ENCODE measurements at places on chromosomes 7 and 10.

DNA sequence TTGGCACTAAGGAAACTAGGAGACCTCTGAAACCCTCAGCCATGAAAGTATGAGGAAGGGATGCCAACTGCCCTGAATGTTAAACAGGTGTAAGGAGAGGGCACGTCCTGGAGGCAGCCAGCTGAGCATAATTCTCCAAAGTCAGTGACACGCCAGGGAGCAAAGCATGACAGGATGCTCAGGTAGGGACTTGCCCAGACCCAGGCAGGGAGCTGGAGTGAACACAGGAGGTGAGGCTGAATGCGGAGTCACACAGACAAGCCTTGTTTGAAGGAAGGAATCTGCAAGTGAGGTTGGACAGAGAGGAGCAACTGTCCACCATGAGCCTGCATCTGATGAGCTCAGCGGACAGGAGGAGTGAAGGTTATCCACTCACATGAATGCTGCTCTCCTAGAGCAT is 41.5 kb downstream of the KLRG2 start:
- no peak for DNase-seq

- no peak for DNase-seq
Observed at GRCh38 chr10:12388671-12389070, 39.3 kb downstream of the CAMK1D start.

DNA sequence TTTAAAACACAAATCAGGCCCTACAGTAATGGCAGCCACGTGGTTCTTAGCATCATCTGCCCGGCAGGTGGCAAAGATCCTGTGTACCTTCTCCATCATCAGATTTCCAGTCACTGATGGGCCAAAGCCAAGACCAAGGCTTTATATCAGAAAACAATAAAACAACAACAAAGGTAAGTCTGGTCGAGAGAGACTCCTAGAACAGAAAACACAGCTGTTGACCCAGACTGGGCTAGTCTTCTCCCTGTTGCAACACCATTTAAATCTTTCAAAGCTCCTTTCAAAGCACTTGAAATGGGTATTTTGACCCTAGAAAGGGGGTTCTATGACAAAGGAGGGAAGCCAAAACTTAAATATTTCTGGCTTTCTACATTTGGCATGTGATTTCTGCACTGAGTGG is 285.6 kb downstream of the IPMK start:
- no peak for DNase-seq

GRCh38 chr10:127196282-127197153 is at the start of gene INSYN2A:
TSS of gene INSYN2A (minus strand) at chr10:127196591. CDS start at chr10:127176395, 20,196 bp downstream.
- DNase-seq: peak; percentile 49

GRCh38 chr10:7942316-7942715 is 112.2 kb upstream of the GATA3 start:
- no peak for DNase-seq

GRCh38 chr10:128744092-128744491 is 617.9 kb upstream of the MKI67 start:
- no peak for DNase-seq

GRCh38 chr10:114802177-114802576 is 19.4 kb upstream of the FHIP2A start:
- no peak for DNase-seq

GRCh38 chr7:81256991-81257390 is 338.1 kb upstream of the SEMA3C start:
- no peak for DNase-seq

- DNase-seq: no peak
Observed at GRCh38 chr10:61130366-61130765, 186.4 kb upstream of the RHOBTB1 start.

GRCh38 chr7:67854221-67855178 is 857.9 kb downstream of the TYW1 start:
- no peak for DNase-seq

DNA sequence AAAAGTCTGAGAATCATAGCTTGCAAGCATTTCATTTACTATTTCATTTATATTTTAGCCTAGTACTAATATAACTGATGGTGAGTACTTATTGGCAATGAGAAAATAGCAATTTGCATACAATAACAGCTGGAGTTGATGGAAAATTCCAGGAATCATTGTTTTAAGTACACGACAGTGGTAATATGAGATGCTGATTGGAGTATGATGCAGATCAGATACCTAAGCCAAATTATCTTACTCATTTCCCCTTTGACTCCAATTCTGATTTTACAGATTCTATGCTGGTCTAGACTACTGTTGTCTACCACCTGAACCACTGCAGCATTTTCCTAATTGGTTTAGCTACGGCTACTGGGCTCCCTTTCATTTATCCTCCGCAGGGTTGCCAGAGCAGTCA is 36.7 kb downstream of the GNG11 start:
- DNase-seq: peak; percentile 71

DNA sequence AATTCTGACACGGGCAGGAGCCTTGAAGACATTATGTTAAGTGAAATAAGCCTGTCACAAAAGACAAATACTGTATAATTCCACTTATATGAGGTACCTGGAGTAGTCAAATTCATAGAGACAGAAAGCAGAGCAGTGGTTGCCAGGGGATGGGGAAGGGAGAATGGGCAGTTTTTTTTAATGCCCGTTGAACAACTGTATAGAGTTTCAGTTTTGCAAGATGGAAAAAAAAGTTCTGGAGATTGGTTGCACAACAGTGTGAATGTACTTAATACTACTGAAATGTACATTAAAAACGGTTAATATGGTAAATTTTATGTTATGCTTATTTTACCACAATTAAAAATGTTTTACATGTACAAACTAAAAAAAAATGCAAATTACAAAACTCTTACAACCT is 63.6 kb upstream of the EFCAB10 start:
- no peak for DNase-seq

DNA sequence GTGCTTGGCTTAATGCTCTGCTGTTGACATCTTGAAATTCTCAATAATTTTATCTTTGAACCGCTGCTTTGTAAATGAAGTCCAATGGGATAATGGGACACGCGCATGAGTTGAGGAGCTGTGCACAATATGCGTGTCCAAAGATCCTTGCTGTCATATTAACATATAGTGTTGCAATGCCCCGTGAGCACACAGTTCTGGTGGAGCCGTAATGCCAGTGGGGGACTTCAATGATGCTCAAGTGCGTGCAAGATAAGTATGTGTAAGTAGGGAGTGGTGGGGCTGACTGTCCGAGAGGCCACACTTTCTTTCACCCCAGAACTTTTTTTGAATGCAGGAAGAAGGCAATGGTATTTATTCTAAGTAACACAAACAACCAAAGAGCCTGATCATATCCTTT is 77.4 kb upstream of the HPS1 start:
- no peak for DNase-seq

DNA sequence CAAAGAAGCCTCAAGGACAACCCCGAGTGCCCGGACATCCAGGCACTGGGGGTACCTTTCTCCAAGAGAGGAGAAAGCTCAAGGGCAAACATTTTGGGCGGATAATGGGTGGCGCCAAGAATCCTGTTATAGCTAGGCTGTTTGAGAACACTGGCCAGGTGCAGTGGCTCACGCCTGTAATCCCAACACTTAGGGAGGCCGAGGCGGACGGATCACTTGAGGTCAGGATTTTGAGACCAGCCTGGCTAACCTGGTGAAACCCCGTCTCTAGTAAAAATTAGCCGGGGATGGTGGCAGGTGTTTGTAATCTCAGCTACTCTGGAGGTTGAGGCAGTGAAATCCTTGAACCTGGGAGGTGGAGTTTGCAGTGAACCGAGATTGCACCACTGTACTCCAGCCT is 25.2 kb upstream of the UNC5B start:
- no peak for DNase-seq

GRCh38 chr10:72855790-72856189 is 37.7 kb upstream of the OIT3 start:
- no peak for DNase-seq

- DNase-seq: peak; percentile 97
Observed at GRCh38 chr10:43863859-43864591, 215.3 kb upstream of the ZNF32 start.

GRCh38 chr7:42471573-42472174 is 234.7 kb upstream of the GLI3 start:
- DNase-seq: no peak

DNA sequence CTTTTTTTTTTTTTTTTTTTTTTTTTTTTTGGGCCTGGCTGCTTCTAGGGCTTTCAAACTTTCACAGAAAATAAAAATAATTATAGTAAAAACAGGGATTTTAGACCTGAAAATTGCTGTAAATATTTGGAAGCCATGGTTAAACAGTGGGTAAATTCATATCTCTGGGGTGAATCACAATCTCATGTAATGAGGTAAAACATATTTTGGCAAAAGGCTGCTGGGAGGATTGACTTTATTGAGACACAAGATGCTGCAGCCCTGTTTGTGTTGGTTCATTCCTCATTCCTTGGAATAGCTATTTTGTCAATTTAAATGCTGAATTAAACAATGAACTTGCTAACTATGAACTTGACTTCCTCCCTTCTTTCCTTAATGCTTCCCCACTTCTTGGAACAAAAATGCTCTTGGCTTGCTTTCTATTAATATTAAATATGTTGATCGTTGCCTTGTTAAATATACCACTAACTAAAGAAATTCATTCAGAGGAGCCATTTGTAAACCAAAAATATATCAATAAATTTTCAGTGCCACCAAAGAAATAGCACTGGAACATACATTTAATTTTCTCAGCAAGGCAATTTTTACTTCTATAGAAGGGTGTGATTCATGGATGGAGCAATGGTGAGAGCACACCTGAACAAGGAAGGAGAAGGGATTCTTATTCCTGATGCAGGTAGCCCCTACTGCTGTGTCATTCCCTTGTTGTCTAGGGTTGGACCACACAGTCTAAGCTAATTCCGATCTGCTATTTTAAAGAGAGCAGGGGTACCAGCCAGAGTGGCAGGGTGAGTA is 24.6 kb downstream of the AGK start:
- no peak for DNase-seq

DNA sequence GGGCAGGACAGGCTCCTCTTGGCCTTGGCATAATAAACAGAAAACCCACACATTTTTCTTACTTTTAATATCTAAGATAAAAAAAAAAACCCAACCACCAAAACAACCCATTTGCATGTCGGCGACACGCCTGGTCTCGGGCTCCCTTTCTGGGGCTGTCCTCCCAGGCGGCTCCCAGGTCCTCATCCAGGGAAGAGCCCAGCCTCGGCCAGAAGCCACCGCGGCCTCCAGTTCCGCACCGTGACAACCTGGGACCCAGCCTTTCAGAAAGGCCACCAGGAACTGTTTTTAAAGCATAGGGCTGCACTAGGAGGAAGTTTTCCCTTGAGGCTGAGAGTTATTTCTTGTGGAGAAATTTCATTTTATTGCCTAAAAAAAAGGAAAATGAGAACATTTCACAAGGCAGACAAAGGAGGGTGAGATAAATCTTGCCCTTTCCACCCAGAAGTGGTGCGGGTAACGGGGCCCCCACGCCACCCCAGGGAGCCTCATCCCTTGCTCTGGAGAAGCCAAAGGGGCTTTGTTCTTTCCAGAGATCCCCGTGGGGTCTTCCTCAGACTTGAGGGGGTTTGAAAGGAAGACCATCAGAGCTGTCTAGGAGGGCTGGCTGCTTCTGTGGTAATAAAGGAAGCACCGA is 39.2 kb upstream of the MKRN1 start:
- no peak for DNase-seq

- DNase-seq: no peak
Observed at GRCh38 chr7:55509322-55509721, 63.0 kb downstream of the VOPP1 start.

GRCh38 chr10:125605167-125605566 is 77.8 kb downstream of the TEX36 start:
- no peak for DNase-seq

- DNase-seq: no peak
Observed at GRCh38 chr7:65971021-65971420, 11.0 kb downstream of the GUSB start.

DNA sequence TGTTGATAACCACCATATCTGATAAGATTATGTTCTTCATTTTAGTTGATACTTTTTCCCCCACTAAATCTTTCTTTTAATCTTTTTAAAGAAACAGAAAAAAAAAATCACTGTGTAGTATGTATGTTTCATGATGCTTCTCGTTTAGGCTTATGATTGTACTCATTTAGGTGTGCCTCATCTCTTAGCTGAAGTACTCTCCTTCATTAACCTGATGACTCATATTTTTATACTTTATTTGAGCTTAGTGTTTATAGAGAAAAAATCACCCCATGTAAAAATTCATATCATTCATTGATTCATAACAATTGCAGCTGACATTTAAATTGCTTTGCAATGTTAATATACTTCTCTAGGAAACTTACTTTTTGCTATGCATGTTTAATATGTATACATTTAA is 158.9 kb downstream of the MLLT10 start:
- DNase-seq: no peak

GRCh38 chr10:662686-663465 is 26.6 kb downstream of the DIP2C start:
- DNase-seq: no peak

DNA sequence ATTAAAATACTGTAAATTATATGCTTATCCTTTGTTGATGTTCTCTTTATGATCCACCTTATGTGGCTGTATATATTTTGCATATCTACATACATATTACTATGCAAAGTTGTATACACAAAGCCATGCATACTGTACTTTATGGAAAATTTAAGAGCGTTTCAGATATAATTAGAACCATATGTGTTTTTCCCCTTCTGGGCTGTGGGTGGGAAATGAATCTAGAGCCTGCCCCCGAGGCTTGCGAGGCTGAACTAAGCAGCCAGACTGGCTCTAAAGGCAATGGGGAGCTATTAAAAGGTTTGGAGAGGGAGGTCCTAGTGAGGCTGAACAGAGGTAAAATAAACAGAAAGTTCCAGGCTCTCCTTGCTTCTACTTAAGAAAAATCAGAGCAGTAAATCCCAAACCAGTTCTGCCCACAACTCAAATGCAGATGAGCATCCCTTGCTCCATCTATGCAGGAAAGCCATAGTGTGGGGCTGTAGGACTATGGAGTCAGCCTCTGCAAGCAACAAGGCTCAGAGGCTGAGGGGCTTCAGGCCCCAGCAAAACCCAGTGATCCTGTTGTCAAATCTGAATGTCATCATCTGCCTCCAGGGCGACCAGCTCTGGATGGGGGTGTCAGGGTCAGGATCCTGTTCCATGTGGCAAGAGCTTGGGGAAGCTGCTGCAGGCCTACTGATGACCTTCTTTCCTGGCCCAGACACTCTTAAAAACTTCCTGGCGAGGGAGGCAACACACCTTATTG is 14.1 kb upstream of the DDIT4 start:
- DNase-seq: no peak

Data from dermis microvascular lymphatic vessel endothelial cell (primary cell).